Epithelial cell of umbilical artery (primary cell): ENCODE measurements at places on chromosomes 4 and X. TPM values are rescaled to one million over a fixed set of nuclear protein-coding genes. Genes with fewer than 3 reads are reported as not detected.

The PCYT1B gene
- total RNA-seq = 0.32 and 0.61 TPM in 2 replicates

The COL25A1 gene
- total RNA-seq = 0.97 and 19.5 TPM in 2 replicates

The CFP gene
- total RNA-seq = under 0.01 TPM in 2 replicates

The ERCC6L gene
- total RNA-seq = 4.2 and 7.0 TPM in 2 replicates

The ABCG2 gene
- total RNA-seq = 2.4 and 4.9 TPM in 2 replicates

The ATP5ME gene
- total RNA-seq = 78.0 and 168 TPM in 2 replicates

The CENPI gene
- total RNA-seq = 26.0 and 32.4 TPM in 2 replicates
